ENCODE measurements at places on chromosomes 11 and 22. TPM values are rescaled to one million over a fixed set of nuclear protein-coding genes. Genes with fewer than 3 reads are reported as not detected.

Gene RSF1
- polyA plus RNA-seq, result 28.1 TPM

Gene MICAL2
- 78.5 TPM for polyA plus RNA-seq

Gene CRYBB3
- polyA plus RNA-seq, result not detected

Gene OR1S1
- not detected for polyA plus RNA-seq

Gene SLC37A4
- 12.6 TPM for polyA plus RNA-seq

- H3K27me3 ChIP-seq, result peaks cover 3% of the 10 kb centered on the region
- no peak for DNase-seq
- no peak overlapping the region for H3K27ac ChIP-seq
- H3K4me3 ChIP-seq, result no peak overlapping the region
- no peaks in the 10 kb centered on the region for H3K36me3 ChIP-seq
Observed at GRCh38 chr11:31861011-31861410, 49.9 kb upstream of the PAX6 start.

GRCh38 chr11:63610604-63611394 is 3.4 kb downstream of the PLAAT3 start:
- no peak overlapping the region for H3K4me3 ChIP-seq
- H3K27ac ChIP-seq, result no peak overlapping the region
- no peak for DNase-seq
- no peaks in the 10 kb centered on the region for H3K27me3 ChIP-seq
- no peaks in the 10 kb centered on the region for H3K4me1 ChIP-seq

DNA sequence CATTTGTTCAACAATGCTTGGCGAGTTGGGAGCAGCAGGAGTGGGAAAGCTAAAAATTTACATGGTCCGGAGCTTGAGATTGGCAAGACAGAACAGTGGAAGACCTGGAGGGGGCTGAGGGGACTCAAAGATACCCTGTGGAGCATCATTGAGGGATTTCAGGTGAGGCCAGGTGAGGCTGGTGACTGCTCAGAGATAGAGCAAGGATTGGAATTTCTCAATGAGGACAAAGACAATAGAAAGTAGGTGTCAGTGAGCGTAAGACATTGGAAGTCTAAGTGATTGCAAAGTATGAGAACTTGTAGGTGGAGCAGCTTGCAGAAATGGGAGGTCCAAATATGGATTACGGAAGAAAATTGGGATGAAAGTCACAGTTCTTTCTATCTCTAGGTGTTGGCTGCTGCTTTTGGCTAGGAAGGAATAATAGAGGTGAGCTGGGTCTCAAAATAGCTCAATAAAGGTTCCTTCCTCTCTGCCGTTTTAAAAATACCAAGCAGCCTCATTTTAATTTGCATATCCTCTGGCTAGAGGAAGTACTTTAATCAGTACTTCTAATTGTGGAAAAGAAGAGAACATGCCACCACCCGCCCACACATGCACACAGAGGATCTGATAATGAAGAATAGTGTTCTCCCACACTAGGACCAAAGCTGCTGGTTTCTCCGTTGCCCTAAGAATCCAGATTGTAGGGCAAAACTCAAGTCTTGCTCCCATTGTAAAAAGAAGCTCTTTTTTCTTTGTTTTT is 41.8 kb upstream of the SORL1-AS1 start:
- H3K27me3 ChIP-seq, result no peaks in the 10 kb centered on the region
- no peak for DNase-seq

DNA sequence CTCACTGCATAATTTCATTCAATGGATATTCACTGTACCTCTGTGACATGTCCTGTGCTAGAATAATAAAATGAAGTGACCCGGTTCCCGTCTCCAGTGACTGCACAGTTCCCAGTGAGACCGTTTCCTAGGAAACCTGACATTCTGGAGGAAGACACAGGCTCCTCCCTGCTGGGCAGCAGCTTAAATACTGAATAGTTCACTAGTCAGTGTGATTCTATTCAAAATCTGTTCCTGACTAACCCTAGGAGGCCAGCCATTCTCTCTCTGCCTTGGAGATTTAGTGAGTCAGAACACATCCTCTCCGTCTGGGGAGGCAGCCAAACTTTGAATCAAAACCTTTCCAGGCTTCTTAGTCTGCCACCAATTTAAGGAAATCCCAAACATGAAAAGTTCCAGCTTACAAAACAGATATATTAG is 11.3 kb downstream of the TRIM66 start:
- peak; percentile 95 for DNase-seq
- H3K4me1 ChIP-seq, result peaks cover 16% of the 10 kb centered on the region
- no peaks in the 10 kb centered on the region for H3K36me3 ChIP-seq
- H3K27me3 ChIP-seq, result no peaks in the 10 kb centered on the region
- H3K27ac ChIP-seq, result peak overlapping the region; percentile 74

GRCh38 chr11:17384002-17384511 is 4.4 kb downstream of the KCNJ11 start:
- no peaks in the 10 kb centered on the region for H3K27me3 ChIP-seq
- no peak overlapping the region for H3K27ac ChIP-seq
- no peaks in the 10 kb centered on the region for H3K36me3 ChIP-seq
- H3K4me3 ChIP-seq, result no peak overlapping the region

DNA sequence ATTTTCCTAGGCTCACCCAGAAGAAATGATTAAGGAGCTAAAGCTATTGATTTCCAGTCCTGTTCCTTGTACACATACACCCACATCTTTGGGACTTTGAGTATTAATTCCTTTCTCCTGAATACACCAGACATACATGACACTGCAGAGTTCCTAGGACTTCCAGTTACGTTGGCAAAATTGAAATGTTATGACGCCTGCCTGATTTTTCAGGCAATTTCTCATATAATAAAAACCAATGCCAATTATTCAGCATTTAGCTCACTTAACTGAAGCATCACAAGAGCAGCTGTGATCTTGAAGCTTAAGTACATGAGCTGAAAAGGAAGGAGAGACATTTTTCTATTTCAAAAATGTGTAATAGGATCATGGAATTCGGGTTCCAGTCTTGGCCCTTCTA is 4.5 kb downstream of the CLMP start:
- peak overlapping the region; percentile 24 for H3K27ac ChIP-seq
- no peak for DNase-seq
- H3K4me3 ChIP-seq, result peak overlapping the region; percentile 11
- no peaks in the 10 kb centered on the region for H3K27me3 ChIP-seq
